ENCODE measurements at places on chromosomes 1 and 21. TPM values are rescaled to one million over a fixed set of nuclear protein-coding genes. Genes with fewer than 3 reads are reported as not detected.

The AIRE gene
- not detected for total RNA-seq

The GJA9 gene
- not detected for total RNA-seq

The TCHHL1 gene
- not detected for total RNA-seq

The CCDC190 gene
- total RNA-seq = 0.43 TPM

The CLDN14 gene
- total RNA-seq = not detected

The SLC6A9 gene
- 15.1 TPM for total RNA-seq

The OR2L2 gene
- not detected for total RNA-seq

The SIPA1L2 gene
- total RNA-seq = 6.1 TPM

The AZIN2 gene
- total RNA-seq = 2.6 TPM

The NPHS2 gene
- total RNA-seq = not detected

All from fibroblast of villous mesenchyme (primary cell).